Activated T-cell treated with anti-CD3 and anti-CD28 coated beads for 24 hours (primary cell): ENCODE measurements at places on chromosomes 4 and X.
A peak's percentile ranks its signal among the peaks of the same experiment; 100 is the strongest.

DNA sequence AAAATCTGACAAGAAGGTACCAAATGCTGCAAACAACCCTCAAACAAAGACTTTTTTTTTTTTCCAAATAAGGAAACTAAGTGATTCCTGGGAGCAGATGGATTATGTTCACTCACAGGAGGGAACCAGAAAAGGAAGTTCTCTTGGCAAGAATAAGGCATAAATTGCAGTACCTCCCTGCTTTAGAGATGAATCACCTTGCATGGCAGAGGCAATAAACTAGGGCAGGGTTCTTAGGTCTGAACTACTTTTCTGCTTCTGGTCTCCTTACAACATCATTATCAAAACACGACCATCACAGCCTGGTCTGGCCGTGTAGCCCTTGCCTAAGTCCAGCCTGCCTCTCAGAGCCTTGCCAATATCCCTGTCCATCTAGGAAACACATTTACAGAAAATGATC lies 6.3 kb downstream of the TMEM31 start:
- DNase-seq = no peak

DNA sequence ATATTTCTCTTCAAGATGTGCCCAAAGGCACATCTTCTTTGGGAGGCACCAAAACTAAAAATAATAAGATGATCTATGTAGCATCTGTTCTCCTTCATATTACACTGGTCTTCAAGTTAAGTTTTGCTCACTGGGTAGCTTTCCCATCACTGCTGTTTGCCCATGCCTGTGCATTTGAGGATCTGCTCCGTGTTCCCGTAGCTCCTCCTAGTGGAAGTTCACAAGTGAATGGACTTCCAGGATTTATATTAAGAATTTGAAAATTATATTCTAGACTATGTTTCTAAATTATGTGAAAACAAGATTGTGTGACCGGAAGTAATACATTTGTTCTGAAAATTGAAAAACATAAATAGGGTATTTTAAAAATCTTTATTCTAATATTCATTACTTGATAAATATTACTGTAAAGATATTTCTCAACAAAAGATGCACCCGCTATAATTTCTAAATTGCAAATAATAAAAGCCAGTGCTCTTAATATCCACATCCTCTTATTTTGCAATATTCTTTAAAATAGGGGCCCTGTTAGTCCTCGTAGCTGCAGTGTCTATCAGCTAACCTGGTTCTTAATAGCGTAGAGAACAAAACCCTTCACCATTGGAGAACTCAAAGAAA lies 147.7 kb downstream of the RBM46 start:
- DNase-seq = no peak

DNA sequence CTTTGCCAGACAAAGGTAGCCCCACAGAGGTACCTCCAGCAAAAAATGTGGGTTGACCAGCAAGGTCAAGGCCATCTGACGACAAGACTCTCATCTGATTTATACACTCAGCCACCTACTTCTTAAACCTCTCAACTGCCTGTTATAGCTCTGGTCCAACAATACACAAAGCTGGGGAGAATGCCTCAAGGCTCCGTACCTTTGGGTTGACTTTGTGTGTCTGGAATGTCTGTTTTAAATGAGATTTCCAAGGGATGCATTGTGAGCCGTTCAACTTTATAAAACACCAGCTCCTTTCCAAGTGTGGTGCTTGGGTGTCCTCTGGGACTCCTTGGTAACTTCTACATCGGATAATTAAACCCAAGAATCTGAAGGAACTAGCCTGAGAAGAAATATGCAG lies 167.0 kb upstream of the RPL34 start:
- no peak for DNase-seq

DNA sequence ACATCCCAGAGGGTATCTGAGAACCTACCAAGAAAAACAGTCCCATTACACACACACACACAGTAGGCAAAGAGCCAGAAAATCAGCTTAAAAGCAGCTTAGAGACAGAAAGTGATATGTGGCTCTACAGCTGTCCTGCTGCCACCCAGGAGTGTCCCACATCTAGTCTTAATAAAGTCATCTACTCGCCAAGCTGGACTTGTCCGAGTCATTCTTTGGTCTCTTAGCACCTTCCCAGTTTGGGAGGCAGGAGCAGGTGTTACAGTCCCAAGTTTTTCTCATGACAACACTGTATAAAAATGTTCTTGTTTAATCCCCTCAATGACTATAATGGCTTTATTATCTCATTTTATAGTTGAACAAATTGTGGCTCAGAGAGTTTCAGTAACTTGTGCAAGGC lies 252.5 kb upstream of the CASK start:
- no peak for DNase-seq

DNA sequence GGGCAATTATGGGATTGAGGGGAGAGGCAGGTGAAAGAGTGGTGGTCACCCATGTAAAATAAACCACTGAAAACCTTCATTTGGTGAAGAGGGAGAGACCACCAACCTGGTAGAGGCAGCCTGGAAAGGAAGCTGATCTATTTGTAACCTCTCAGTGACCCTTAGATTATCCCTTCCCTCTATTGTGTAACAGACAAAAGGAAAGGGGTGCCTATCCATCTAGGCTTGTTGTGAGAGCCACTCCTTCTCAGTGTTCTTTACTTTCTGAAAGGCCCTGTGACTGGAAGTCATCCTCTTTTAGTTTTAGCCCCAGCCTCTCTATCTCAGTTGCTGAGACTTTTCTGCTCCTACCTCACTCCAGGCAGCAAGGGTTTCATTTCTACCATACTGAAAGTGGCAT lies 142.4 kb downstream of the TMEM164 start:
- no peak for DNase-seq

GRCh38 chr4:5810770-5811430 lies 82.0 kb downstream of the CRMP1 start:
- no peak for DNase-seq

DNA sequence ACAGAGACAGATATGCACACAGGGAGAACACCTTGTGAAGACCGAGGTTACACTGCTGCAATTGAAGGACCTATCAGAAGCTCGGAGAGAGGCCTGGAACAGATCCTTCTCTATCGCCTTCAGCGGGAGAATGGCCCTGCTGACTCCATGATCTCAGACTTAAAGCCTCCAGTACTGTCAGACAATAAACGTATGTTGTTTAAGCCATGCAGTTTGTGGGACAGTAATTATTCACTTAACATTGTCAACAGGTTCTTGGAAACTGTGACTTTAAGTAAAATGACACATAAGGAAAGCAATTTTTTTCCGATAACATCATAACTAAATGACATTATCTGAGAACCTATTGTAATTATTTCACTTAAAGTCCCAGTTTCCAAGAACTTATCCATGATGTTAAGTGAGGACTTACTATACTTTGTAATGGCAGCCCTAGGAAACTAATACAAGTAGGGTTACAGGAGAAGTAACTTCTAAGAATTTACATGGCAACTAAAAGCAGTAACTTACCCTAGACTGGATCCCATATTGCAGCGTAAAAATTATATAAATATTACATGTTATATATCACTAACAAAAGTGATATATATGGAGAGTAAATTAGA lies 180.8 kb upstream of the MAB21L2 start:
- DNase-seq = no peak

DNA sequence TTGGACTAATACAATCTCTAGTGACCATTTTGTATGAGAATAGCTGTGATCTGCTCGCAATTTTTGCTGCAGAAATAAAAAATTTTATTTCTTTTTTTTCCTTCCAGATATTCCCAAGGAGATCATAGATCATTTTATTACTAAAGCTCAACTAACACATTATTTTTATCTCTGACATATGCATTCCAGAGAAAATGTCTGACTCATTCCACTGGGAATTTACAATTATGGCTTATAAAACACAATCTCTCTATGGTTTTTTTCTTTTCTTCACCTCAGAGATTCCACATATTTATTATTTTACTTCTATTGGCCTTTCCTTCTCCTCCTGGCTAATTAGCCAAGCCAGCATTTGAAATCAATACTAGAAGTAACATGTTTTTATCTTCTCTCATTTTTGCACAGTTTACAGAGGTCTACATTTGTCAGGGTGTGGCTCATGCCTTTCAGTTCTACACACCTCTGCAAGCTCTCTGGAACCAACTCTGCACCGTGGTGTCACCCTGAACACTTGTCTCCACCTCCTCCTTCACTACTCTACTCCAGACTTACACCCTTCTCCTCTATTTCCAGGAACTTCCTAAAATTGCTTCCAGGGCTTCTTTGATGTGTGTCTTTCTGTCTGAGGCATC lies 59.8 kb upstream of the GPM6A start:
- no peak for DNase-seq

DNA sequence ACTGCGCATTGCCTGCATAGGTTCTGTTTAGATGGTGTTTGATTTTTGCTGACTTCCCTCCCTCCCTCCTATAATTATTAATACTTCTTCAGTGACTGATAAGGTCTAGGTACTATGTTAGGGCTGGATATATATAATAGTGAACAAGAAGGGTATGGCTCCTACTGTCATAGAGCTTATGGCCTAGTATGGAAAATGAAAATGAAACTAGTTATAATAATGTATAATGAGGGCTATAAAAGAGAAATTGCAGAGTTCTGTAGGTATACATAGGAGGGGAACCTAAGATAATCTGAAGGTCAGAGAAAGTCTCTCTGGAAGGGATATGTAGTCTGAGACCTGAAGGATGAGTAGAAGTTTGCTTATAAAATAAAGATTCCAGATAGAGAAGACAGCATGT lies 102.1 kb downstream of the DCK start:
- no peak for DNase-seq

DNA sequence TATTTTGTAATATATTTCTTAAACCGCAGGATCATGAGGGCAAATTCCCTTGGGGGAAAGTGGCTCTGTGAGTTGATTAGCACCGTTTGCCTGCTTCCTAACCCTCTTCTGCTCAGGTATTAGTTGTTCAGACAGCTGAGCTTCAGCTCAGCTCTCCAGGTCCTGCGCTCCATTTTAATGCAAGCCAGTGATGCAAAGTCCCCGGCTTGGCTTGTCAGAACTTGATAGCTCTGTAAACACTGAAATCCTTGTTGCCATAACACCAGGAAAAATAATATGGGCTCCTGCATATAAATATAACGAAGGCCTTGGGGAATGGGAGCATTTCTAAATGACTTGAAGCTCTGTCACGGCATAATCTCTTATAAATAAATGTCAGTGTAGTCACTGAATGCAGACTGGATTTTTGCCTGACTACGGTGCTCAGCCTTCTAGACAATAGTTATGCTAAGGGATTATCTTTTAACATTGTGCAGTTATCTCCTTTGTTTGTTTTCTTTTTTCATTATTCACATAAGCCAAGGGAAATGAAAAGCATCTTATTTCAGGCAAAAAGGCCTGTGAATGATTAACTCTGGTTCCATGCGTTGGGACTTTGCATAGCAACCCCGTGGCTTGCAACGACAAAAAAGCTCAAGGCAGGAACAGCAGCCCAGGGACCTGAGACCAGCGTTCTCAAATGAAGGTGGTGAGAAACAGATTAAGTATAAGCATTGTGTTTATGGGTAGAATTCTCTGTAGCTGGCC lies 253.2 kb downstream of the SPRY1 start:
- DNase-seq = no peak

DNA sequence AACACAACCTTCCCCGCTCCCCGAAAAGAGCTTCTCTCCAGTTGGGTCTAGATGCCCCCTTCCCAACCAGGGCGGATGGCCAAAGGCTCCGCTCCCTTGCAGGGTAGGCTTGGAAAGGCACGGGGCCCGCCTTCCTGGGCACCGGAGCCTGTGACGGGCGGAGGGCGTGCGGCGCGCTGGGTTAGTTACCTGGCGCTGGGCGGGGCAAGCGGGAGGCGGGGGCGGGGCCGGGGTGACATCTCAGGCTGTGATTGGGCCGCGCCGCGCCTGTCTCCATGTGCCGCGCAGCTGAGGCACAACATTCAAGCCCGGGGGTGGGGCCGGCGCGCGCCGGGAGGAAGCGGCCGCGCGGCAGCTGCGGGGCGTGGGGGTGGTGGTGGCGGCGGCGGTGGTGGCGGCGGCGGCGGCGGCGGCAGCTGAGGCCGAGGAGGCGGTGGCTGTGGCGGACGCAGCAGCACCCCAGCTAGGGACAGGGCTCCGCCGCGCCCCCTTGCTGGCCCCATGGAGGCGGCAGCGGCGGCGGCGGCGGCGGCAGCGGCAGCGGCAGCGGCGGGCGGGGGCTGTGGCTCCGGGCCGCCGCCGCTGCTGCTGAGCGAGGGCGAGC lies at the start of gene REPS2:
Gene REPS2, plus strand, starts transcription at position 298 of the 604 bp plus-strand sequence. Its CDS starts 204 bp downstream, at position 502.
- peak; percentile 61 for DNase-seq

GRCh38 chrX:69501429-69501828 lies 2.7 kb upstream of the NALF2 start:
- no peak for DNase-seq
